ENCODE measurements at places on chromosomes 1 and 21.

- DNase-seq: peak; percentile 8
Measured at GRCh38 chr1:117312453-117313138, 54.7 kb upstream of the MAN1A2 start.

DNA sequence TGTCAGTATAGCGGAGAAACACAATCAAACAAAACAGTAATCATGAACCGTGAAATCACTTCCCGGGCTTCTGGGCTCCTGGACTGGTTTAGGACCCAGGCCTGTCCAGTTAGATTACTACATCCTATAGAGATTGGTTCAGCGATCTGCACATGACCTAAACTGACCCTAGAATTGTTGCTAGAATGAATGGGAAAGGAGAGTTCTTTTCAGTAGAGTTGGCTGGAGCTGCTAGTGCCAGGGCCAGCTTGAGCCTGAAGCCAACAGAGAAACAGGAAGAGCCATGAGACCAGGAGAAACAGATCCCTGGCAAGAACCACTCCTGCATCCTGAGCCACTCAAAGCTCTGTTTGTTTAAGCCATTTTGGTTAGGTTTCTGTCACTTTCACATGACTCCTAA, 474.3 kb upstream of the C1orf87 start:
- no peak for DNase-seq

GRCh38 chr1:38454236-38454635, 405.3 kb downstream of the RRAGC start:
- DNase-seq: no peak

DNA sequence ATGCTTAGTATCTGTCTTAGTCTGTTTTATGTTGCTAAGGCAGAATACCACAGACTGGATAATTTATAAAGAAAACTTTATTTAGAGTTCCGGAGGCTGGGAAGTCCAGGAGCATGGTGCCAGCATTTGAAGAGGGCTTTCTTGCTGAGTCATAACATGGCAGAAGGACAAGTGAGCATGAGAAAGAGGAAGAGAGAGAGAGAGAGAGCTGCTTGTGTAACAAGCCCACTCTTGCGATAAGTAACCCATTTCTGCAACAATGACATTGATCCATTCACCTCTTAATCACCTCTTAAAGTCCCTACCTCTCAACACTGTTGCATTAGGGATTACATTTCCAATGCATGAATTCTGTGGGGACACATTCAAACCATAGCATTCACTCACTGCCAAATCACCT, 11.7 kb upstream of the MYOCOS start:
- DNase-seq: no peak

Data from immature natural killer cell (primary cell).